ENCODE measurements at places on chromosomes 3 and 15.

DNA sequence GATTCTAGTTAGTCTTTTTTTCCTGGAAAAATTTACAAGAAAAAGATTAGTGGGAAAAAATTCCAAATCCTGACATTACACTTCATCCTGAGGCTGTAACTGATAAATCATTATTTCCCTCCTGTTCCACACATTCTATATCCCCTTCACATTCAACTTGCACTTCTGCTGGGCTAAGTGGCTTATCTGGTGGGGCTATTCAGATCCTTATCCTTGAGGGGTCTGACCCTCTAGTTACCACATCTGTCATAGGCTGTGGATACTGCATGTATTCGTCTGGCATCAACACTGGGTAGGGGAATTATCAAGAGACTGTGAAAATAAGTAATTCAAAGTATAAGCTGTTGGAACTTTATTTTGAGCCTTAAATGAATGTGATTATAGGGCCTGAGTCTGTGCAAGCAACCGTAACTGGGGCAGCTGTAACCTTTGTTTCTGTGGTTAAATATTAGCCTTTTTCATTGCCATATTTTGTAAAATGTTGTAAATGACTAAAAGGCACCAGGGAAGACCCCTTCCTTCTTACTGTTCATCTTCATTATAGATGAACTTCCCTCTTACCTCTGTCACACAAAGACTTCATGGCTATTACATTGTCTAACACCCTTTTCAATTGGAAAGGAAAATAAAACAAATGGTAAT, 28.0 kb upstream of the TEX9 start:
- peak; percentile 81 for DNase-seq

DNA sequence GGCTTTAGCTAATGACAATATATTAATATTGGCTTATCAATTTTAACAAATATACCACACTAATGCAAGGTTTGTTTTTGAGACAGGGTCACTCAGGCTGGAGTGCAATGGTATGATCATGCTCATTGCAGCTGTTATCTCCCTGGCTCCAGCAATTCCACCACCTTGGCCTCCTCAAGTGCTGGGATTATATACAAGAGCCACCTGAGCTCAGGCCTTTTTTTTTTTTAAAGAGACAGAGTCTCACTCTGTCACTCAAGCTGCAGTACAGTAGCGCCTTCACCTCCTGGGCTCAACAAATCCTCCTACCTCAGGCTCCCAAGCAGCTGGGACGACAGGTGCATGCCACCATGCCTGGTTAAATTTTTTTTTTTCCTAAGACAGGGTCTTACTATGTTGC, 11.7 kb downstream of the DLG1 start:
- peak; percentile 76 for DNase-seq

DNA sequence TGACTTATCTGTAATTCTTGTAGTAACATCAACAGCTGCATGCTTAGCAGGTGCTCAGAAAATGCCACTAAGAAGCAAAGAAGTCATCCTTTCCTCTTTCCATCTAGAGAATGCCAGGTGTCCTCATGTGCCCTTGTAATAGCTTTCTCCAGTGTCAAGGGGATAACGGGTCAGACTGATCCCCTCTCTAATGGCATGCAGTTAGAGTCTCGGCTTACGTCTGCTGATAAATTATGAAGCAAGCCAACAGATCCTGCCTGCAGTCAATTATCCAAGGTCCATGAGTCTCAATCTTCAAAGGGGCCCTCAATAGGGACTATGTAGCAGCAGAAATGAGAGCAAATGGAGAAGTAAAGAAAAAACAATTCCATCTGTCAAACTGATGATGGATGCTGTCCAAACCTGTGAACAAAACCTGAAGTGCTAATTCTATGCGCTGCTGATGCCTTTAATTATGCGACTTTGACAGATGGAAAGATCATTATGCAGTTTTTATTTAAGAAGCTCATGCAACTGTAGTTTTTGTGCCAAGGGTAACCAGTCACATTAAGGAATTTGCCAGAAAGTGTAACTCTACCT, 162.8 kb upstream of the PEX5L start:
- peak; percentile 100 for DNase-seq

DNA sequence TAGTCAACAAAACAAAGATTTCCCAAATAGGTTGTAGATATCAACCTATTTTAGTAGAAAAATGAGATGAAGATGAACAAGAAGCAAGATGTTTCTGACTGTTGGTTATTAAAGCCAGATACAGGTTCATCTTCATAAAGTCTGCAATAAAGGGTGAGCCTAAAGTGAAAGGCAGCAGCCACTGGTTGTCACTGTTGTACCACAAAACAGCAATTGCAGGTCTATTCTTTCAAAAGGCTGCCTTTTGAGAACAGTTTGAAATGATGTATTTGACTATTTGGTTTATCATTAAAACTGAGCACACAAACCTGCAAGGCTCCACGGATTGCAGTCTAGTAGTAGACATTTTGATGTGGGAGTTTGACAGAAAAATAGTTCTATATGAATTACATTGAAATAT, 543.4 kb downstream of the GBE1 start:
- no peak for DNase-seq

DNA sequence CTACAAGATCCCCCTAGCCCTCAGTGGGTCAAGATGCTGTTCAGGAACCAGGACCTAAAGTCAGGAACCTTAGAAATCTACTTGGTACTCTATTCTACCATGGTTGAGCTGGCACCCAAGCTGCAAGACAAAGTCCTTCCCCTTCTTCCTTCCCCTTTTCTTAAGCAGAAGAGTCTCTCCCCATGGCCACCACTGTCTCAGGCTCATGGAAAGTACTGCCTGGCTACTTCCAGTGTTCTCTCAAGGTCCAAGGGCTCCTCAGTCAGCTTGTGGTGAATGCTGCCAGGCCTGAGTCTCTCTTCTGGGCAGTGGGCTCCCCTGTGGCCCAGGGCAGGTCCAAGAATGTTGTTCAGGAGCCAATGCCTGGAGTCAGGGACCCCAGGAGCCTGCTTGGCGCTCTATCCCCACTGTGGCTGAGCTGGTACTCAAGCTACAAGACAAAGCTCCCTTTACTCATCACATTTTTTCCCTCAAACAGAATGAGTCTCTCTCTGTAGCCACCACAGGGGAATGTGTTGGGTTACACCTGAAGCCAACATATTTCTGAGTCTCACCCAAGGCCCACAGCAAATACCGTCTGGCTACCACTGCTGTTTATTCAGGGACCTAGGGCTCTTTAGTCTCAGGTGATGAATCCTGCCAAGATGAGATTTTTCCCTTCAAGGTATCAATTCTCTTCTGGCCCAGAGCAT, 18.1 kb upstream of the SLC27A2 start:
- no peak for DNase-seq

GRCh38 chr3:72957297-72957696, 39.3 kb upstream of the PPP4R2 start:
- DNase-seq, result no peak

GRCh38 chr15:57680021-57680420, 26.5 kb upstream of the POLR2M start:
- DNase-seq, result no peak

GRCh38 chr15:79193103-79193502, 89.4 kb upstream of the ANKRD34C start:
- peak; percentile 80 for DNase-seq

- no peak for DNase-seq
Observed at GRCh38 chr15:51103330-51103729, 8.6 kb upstream of the TNFAIP8L3 start.

- no peak for DNase-seq
Observed at GRCh38 chr3:113054552-113054951, 63.8 kb downstream of the GTPBP8 start.

DNA sequence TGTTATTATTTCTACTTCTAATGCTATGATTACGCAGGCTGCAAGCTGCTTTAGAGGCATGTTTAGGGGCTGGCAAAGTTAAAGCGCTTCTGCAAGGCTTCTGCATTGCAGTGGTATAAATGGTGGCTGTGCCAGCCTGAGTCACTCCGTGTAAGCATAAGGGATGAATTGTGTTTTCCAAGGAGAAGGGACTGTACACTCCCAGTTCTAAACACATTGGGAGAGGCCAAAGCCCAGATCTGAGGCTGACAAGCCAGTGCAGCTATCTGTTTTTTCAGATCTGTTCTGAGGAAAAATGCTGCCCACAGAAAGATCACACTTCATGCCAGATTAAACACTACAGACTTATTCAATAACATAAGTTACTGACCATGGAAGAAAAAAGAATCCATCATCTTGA, 83.8 kb downstream of the PRICKLE2 start:
- DNase-seq, result no peak

DNA sequence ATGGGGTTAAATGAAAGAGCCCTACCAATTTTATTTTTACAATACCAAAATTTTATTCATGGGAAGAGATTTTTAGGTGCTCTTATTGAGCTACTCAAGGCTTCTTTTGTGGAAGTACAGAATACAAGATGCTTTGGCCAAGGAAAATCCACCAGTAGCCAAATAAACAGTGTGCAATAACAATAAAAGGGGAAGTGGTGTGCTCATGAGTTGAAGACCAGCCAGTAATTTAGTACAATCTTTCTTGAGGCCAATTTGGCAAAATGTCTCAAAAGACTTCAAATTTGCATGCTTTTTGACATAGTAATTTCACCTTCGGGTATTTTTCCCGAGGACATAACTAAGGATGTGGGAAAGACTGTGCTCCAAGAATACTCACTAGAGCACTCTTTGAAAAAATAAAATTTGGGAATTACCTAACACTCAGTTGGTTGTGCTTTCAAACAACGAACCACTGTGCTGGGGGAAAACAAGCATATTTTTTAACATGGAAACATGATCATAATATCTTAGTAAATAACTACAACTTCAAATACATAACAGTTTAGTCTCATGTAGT, 294.0 kb downstream of the DIPK2A start:
- DNase-seq, result no peak

GRCh38 chr3:152610622-152611021, 224.3 kb upstream of the P2RY1 start:
- DNase-seq, result no peak

DNA sequence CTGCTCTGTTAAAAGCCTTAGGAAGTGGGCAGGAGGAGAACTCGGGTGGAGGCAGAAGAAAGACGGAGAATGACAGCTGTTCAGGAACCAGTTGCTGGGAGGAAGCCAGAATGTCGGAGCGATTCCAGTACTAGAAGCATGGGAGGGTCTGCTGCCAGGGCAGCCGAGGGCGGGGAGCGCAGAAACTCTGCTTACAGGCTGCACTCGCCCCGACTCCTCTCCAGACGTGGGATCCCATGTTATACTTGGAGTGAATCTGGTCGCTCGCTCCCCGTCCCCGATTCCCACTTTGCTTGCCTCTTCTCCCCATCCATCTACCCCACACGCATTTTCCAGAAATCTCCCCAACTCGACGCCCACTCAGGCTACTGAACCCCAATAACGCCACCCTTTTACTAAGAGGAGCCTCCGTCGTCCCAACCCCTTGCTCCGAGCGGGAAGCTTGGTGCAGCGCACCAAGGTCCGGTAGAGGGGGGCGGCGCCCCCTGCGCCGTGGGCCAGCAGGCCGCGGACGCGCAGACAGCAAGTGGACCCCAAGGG, 665 bp downstream of the GATM start:
- peak; percentile 77 for DNase-seq

DNA sequence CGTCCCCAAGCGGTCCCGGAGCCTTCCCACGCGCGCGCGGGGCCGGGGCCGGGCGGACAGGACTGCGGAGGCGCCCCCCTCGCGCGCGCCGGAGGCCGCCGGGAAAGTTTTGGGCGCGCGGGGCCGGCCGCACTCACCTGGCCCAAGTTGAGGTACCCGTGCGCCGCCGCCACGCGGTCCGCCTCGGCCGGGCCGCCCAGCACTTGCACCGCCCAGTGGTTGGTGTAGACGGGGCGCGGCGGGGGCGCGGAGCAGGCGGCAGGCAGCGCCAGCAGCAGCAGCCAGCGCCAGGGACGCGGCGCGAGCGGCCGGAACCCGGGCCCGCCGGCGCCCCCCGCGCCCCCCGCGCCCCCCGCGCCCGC, 289 bp downstream of the PCSK6 start:
- no peak for DNase-seq

DNA sequence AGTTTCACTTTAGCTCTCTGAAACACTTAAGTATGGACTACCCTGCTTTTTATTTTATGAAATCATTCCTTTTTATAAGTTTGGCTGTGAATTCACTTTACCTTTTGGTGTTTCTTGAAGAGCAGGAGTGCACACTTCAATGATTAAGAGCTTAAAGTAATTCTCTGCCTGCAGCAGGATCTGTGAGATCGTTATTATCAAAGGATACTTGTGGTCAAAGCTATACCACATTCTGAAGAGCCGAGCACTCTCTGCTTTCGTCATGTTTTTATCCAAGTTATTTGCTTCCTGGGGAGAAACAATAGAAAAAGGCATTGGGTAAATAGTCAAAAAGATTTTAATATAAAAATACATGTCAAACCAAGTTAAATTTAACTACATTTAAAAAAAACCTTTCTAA, 243.7 kb downstream of the CHST2 start:
- DNase-seq, result no peak

DNA sequence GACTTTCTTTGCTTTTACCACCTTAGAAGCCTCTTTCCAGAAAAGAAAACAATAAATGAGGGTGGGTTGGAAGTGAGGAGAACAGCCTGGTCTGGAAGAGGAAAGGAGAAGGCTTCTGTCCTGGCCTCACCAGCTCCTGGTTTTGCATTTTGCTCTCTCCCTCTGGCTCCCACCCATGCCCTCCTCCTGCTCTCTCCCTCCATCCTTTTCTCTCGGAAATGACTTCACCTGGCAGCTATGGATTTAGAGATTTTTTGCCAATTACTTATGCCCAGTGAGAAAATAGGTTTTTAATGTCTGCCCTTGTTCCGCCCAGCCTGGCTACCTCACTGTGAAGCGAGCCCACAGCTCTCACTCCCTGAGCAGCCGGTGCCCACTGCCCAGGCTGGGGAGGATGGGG, 77.9 kb upstream of the NTRK3 start:
- DNase-seq, result no peak

DNA sequence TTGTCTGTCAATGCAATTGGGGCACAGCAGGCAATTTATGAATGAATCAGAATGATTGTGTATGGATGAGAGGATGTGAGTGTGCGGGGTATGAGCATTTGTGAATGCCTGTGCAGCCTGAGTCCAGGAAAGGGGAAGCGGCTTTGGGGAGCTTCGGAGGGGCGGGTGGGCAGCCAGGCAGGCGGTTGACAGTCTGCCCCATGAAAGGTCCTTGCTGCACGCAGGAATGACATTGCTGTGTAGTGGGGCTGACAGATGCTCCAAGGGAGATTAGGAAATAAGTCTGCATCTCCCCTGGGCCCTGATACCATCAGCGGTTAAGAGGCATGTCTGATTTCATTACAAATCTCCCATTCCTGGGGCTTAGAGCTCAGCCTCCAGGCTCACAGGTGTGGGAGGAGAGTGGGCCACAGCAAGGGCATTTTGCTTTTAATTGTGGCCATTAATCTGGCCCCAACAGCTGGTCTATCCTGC, 26.4 kb upstream of the TSPAN3 start:
- peak; percentile 98 for DNase-seq

GRCh38 chr3:102400142-102400541, 34.7 kb upstream of the ZPLD1 start:
- no peak for DNase-seq
